ENCODE measurements at places on chromosomes 13 and 19. TPM values are rescaled to one million over a fixed set of nuclear protein-coding genes. Genes with fewer than 3 reads are reported as not detected.

The SMARCA4 gene
- total RNA-seq = 76.6 TPM

The FCER2 gene
- 3.1 TPM for total RNA-seq

The PCP2 gene
- total RNA-seq = 1.9 TPM

The ZNF730 gene
- 4.4 TPM for total RNA-seq

DNA sequence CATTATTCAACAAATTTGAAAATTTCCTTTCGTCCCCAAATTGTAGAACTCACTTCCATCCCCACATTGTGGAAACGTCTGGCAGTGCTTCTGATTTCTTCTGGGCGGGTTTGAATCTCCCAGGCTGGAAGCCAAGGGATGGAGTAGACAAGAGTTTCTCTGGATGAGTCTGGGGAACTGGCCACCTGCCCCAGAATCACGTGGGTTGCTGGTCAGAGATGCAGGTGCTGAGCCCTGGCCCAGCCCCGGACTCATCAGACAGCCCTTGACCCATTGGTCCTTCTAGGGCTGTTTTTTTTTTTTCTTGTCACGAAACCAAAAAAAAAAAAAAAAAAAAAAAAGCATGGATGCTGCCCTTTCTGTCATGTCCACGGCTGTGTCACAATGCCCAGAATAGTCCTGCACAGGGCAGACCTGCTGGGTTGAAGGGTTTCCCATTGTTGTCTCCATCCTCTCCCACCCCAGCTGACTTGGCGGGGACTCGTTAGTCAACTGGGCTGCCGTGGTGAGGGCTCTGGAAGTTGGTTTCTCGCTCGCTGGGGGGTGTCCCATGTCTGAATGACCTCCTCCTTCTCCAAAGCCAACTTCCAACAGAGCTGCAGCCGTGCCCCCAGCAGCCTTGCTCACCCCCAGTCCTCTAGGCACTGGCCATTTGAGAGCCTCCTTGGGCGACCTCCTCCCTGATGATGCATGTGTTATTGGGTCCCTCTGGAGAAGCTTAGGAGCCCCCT, 12.8 kb downstream of the CHST8 start:
- no peak overlapping the region for H3K27ac ChIP-seq
- H3K27me3 ChIP-seq = no peaks in the 10 kb centered on the region
- H3K36me3 ChIP-seq = no peaks in the 10 kb centered on the region
- H3K4me3 ChIP-seq = no peak overlapping the region
- no peak for DNase-seq

DNA sequence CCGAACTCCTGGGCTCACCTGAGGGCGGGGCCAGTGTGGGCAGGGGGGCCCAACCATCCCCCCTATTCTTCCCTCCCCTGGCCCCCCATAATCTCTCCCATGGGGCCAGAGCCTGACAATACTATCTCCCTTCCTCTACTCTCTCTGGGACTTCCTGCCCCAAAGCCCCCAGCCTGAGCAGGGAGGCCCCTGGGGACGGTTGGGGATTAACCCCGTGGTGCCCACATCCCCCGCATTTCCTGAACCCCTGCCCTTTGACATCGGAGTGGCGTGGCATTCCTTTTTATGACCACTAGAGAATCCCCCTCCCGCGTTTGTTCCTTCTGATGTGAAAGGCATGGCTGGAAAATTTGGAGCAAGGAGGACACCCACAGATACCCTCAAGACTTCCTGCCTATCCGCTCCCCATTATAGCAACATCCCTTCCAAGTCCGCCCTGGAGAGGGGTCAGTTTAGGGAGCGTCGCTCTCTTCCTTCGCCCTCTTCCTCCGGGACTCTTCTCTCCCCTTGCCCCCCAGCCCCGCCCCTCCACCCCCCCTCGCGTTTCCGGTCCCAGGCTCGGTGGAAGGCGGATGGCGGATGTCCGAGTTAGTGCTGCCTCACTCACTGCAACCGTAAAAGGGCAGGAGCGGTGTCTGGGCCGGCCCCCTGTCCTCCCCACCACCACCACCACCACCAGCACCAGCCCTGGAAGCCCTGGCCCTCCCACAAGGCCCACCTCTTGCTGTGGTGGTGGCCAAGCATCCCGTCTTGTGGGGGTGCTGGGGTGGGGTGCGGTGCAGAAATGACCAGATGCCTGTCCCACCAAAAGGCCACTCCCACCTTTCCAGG, 1.8 kb downstream of the VASP start:
- H3K27ac ChIP-seq = peak overlapping the region; percentile 98
- H3K36me3 ChIP-seq = no peaks in the 10 kb centered on the region
- H3K4me1 ChIP-seq = peaks cover 35% of the 10 kb centered on the region
- DNase-seq = no peak
- H3K4me3 ChIP-seq = peak overlapping the region; percentile 94

GRCh38 chr13:20399961-20400360, 125.7 kb downstream of the CRYL1 start:
- no peaks in the 10 kb centered on the region for H3K36me3 ChIP-seq
- peaks cover 8% of the 10 kb centered on the region for H3K4me1 ChIP-seq
- no peak overlapping the region for H3K4me3 ChIP-seq

DNA sequence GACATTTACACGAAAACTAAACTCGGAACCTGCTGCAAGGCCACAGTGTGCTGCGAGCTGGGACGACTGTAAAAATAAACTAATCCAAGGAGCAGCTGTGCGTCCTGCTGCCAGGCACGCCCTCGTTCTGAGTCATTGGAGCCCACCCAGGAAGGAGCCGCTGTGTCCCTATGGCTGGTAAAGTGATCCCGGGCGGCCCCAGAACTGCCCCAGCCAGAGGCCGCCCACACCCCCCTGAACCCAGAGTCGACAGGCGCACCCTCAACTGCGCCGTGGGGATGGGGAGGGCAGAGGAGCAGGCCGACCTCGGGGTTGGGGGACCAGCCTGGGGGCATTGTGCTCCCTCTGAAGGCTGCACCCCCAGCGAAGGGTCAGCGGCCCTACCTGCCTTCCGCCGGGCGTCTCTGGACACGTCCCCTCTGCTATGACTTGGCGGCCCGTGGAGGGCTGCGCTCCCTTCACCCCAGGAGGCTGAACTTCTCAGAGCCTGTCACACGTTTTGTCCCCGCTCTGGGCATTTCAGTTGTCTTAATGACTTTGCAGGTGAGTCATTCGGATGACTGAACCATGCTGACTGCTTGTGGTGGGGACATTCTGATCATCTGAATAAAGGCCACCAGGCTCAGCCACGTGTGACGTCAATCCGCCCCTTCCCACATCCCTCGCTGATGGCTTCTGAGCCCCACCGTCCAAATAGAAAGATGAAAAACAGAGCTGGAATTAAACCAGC, 42.7 kb downstream of the ADPRHL1 start:
- no peak overlapping the region for H3K4me3 ChIP-seq
- DNase-seq = no peak
- H3K27me3 ChIP-seq = peaks cover 27% of the 10 kb centered on the region
- H3K36me3 ChIP-seq = no peaks in the 10 kb centered on the region

GRCh38 chr19:7904074-7905020, 670 bp downstream of the MAP2K7 start:
- DNase-seq = peak; percentile 44
- peaks cover 13% of the 10 kb centered on the region for H3K4me1 ChIP-seq
- peak overlapping the region; percentile 59 for H3K4me3 ChIP-seq
- peak overlapping the region; percentile 89 for H3K27ac ChIP-seq
- peaks cover 26% of the 10 kb centered on the region for H3K36me3 ChIP-seq

DNA sequence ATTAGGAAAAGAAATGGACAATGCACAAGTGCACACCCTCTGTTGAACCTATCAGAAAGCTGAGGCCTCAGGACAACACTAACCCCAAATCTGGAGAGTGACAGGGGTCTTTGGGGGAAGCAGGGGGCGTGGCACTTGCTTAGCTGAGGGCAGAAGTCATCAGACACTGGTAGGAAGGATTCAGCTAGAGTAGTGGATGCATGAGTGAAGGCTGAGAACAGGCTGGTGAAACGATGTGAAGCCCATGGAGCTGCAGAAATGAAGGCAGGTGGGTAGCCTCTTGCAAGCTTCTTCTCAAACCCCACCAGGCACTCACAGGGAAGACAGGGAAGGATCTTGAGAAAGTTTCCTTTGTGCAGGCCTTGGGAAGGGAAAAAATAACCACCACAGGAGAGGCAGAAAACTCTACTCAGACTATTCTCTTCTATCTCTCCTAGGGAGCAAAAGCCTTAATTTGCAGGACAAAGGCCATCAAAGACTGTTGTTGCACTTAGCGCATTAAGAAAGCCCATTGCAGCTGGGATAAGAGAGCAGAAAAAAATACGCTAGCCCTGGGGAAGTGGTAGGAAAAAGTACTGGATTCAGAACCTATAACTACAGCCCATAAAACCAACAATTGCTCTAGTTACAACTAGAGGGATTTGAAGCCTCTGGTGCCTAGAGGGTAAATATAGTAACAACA, 193.3 kb upstream of the ZNF536 start:
- no peaks in the 10 kb centered on the region for H3K27me3 ChIP-seq
- no peaks in the 10 kb centered on the region for H3K4me1 ChIP-seq
- DNase-seq = no peak
- H3K27ac ChIP-seq = no peak overlapping the region

DNA sequence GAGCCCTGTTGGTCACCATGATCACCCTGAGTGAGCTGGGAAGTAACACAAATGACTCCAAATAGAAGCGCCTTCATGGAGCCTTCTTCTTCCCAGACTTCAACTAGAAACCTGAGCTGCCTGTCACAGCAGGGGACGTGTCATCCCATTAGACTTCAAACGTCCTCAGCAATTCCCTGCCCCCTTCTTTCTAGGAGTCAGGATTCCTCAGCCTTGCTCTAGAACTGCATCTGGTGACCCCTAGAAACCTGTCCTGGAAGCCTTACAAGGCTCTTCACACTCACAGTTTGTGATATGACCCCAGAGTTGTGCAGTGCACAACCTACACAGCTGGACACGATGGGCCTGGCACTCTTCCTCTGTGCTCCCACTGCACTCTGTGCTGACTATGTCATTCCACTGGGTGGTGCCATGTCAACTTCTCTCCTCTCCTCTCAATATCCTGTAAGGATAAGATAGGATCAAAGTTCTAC, 23.6 kb upstream of the TTYH1 start:
- peaks cover 25% of the 10 kb centered on the region for H3K4me1 ChIP-seq
- H3K4me3 ChIP-seq = no peak overlapping the region
- no peaks in the 10 kb centered on the region for H3K36me3 ChIP-seq
- H3K27me3 ChIP-seq = no peaks in the 10 kb centered on the region
- H3K27ac ChIP-seq = no peak overlapping the region

DNA sequence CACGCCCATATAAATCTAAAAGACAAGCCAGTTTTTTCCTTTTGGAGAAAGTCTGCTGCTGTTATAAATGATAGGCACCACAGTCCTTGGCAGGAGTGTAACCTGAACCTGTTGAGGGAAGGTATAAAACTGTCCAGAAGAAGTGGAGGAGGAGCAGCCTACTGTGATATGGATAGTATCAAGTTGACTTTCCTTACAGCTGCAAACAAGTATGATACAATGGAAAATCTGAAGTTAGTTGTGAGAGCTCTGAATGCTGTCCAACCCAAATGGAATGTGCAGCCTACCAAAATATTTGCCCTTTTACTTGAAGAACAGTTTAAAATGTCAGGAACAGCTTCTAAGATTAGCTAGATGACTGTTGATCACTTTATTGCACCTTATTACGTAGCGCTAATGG, 399.6 kb downstream of the FGF14 start:
- no peak overlapping the region for H3K27ac ChIP-seq
- DNase-seq = no peak

DNA sequence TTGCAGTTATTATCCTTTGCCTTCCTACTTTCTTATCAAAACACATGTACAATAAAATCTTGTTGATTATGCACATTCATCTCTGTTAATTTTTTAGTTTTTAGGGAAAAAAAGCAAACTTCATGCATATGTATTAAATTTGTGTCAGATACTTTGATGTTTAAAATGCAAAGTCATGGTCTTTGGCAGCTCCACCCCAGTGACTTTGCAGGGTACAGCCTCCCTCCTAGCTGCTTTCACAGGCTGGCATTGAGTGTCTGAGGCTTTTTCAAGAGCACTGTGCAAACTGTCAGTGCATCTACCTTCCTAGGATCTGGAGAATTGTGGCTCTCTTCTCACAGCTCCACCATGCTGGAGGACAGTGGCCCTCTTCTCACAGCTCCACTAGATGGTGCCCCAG, 1988.1 kb upstream of the PCDH20 start:
- no peaks in the 10 kb centered on the region for H3K27me3 ChIP-seq
- H3K4me1 ChIP-seq = no peaks in the 10 kb centered on the region
- H3K27ac ChIP-seq = no peak overlapping the region
- no peak for DNase-seq
- H3K36me3 ChIP-seq = no peaks in the 10 kb centered on the region

- no peak overlapping the region for H3K27ac ChIP-seq
- no peaks in the 10 kb centered on the region for H3K36me3 ChIP-seq
- H3K27me3 ChIP-seq = peaks cover 10% of the 10 kb centered on the region
- no peak overlapping the region for H3K4me3 ChIP-seq
- DNase-seq = no peak
- no peaks in the 10 kb centered on the region for H3K4me1 ChIP-seq
Measured at GRCh38 chr19:18960370-18960769, 19.4 kb upstream of the HOMER3 start.

GRCh38 chr19:4066176-4066606, 508 bp downstream of the ZBTB7A start:
- DNase-seq = no peak
- H3K36me3 ChIP-seq = peaks cover 25% of the 10 kb centered on the region
- no peaks in the 10 kb centered on the region for H3K27me3 ChIP-seq

DNA sequence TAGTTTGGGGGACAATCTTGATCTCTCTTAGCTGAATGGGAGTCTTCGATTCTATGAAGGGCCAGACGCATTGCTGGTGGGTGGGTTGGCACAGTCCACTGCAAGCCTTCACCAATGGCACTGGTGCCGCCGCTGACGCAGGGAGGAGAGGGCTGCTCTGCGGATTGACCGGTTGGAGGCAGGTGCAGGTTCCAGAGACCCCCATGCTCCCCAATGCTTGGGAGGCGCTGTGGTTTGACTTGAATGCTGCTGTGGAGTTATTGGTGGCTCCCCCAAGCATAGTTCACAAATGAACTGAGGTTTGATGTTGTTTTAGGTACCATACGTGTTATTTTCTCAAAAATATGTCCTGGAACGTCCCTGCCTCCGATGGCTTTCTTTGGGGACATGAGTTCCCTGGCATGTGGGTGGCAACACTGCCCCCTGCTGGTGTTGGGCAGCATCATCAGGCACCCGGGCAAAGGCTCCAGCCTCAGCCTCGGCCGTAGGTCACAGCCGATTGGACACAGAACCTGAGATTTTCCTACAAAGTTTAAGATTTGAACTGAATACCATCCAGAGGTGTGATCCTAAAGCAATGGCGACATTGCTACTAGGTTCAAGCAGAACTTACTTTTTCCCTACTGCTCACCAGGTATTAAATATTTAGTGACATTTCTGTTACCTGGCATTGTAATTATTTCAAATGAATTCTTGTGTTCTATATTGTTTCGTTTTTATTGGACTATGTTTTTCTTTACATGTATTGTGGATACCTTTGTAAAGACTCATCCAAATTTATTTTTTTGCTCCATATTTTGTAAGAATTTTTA, 95.5 kb downstream of the ANKRD10 start:
- peaks cover 4% of the 10 kb centered on the region for H3K4me1 ChIP-seq
- H3K27me3 ChIP-seq = no peaks in the 10 kb centered on the region
- DNase-seq = peak; percentile 64

GRCh38 chr19:3475449-3475848, 4.9 kb downstream of the SMIM24 start:
- H3K27ac ChIP-seq = no peak overlapping the region
- peaks cover 20% of the 10 kb centered on the region for H3K4me1 ChIP-seq
- DNase-seq = no peak
